Calu3 (cell line): ENCODE measurements at places on chromosomes 2 and 18. TPM values are rescaled to one million over a fixed set of nuclear protein-coding genes. Genes with fewer than 3 reads are reported as not detected.
A peak's percentile ranks its signal among the peaks of the same experiment; 100 is the strongest.

The MSH6 gene
- 67.9 and 88.1 TPM in 2 replicates for total RNA-seq

The BMP10 gene
- total RNA-seq, result not detected in 2 replicates

GRCh38 chr2:120851116-120851773 lies 115.6 kb downstream of the GLI2 start:
- no peaks in the 10 kb centered on the region for H3K27me3 ChIP-seq
- H3K27ac ChIP-seq, result no peak overlapping the region
- no peaks in the 10 kb centered on the region for H3K36me3 ChIP-seq
- DNase-seq, result no peak
- no peaks in the 10 kb centered on the region for H3K4me1 ChIP-seq
- no peak overlapping the region for H3K4me3 ChIP-seq

GRCh38 chr2:26892133-26892532 lies 44.2 kb downstream of the DPYSL5 start:
- DNase-seq, result no peak
- no peaks in the 10 kb centered on the region for H3K36me3 ChIP-seq
- no peak overlapping the region for H3K4me3 ChIP-seq

- H3K4me3 ChIP-seq, result no peak overlapping the region
- no peaks in the 10 kb centered on the region for H3K36me3 ChIP-seq
- H3K4me1 ChIP-seq, result peaks cover 10% of the 10 kb centered on the region
- no peak overlapping the region for H3K27ac ChIP-seq
- H3K27me3 ChIP-seq, result peaks cover 41% of the 10 kb centered on the region
Measured at GRCh38 chr18:10060469-10060782, 146.6 kb downstream of the VAPA start.

DNA sequence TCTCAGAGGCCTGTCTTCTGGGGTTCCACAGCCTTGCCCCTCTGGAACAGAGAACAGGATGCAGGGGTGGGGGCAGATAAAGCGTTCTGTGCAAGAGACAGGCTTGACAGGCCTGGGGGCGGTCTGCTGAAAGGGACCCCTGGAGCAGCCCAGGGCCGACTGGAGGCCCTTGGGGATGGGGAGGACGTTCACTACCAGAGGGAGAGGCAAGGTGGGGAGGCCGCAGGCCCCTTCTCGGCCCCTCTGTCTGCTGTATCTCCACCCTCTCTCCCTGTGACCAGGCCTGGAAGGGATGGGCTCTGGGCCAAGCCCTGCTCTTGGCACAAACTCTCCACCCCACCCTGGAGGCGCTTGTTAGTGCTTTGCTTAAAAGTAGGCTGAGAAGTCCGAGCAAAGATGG lies 27.3 kb upstream of the INHBB start:
- no peak overlapping the region for H3K27ac ChIP-seq
- H3K4me3 ChIP-seq, result no peak overlapping the region
- peaks cover 4% of the 10 kb centered on the region for H3K36me3 ChIP-seq
- H3K27me3 ChIP-seq, result peaks cover 92% of the 10 kb centered on the region
- no peak for DNase-seq

The TSPYL6 gene
- not detected in 2 replicates for total RNA-seq

DNA sequence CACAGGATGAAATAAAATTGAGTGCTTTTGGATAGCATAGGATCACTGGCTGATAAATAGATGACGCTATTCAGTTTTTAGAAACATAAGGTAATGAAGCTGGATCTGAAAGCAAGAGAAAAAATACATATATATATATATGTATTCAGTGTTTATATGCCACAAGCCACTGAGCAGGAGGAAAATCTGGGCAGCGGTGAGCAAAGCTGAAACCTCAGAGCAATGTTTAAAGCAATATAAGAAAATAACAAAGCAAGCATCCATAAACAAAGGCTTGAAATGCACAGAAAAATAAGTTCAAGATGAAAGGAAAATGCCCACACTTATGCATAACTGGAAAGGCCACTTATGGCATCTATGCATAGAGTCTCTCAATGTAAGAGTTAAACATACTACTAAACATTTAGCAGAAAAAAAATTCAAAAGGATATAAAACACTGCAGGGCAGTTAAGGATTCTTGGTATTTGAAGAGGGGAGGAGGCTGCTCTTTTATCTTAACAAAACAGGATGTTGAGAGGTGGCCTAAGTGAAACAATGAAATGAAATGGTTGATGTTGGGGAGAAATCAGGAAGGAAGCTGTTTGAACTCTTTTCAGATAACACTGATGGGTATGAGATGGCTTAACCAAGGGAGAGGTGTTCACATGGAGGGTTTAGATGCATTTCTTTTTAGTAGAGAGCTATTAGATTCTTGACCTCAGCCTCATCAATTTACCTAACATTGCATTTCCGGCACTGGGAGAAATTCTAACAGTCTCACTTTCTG lies 129.1 kb downstream of the ARHGAP15 start:
- no peak overlapping the region for H3K4me3 ChIP-seq
- no peak overlapping the region for H3K27ac ChIP-seq
- H3K4me1 ChIP-seq, result no peaks in the 10 kb centered on the region
- no peaks in the 10 kb centered on the region for H3K36me3 ChIP-seq
- no peaks in the 10 kb centered on the region for H3K27me3 ChIP-seq
- DNase-seq, result no peak

- H3K4me1 ChIP-seq, result peaks cover 38% of the 10 kb centered on the region
- DNase-seq, result peak; percentile 28
Measured at GRCh38 chr2:7094231-7094741, 177.1 kb downstream of the RNF144A start.

- H3K27me3 ChIP-seq, result no peaks in the 10 kb centered on the region
- peak overlapping the region; percentile 89 for H3K27ac ChIP-seq
- H3K4me1 ChIP-seq, result peaks cover 76% of the 10 kb centered on the region
- H3K4me3 ChIP-seq, result peak overlapping the region; percentile 37
Measured at GRCh38 chr2:27954771-27955383, 64.3 kb downstream of the BABAM2 start.

DNA sequence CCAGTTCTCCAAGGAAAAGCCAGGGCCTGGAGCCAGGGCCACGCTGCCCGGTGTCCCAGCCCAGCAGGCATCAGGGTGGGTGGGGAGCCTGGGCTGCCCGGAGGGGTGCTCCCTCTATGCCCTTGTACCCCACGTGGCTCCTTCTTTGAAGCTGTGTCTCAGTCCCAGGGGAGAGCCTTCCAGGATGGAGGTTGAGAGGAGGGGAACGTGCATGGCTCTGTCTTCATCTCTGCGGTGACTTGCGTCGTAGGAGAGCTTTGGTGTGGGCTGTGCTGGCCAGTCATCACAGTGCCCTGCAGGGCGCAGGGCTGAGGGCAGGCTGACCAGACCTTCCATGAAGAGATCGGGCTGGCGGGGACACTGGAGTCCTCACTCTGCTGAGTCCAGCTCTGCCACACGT lies 197.2 kb downstream of the LDLRAD4 start:
- H3K4me3 ChIP-seq, result no peak overlapping the region
- DNase-seq, result no peak
- no peak overlapping the region for H3K27ac ChIP-seq
- no peaks in the 10 kb centered on the region for H3K4me1 ChIP-seq
